CD4-positive, alpha-beta T cell treated with Interleukin-6 at 100 ng/mL for 8 hours (primary cell): ENCODE measurements at places on chromosomes 5 and 9.

DNA sequence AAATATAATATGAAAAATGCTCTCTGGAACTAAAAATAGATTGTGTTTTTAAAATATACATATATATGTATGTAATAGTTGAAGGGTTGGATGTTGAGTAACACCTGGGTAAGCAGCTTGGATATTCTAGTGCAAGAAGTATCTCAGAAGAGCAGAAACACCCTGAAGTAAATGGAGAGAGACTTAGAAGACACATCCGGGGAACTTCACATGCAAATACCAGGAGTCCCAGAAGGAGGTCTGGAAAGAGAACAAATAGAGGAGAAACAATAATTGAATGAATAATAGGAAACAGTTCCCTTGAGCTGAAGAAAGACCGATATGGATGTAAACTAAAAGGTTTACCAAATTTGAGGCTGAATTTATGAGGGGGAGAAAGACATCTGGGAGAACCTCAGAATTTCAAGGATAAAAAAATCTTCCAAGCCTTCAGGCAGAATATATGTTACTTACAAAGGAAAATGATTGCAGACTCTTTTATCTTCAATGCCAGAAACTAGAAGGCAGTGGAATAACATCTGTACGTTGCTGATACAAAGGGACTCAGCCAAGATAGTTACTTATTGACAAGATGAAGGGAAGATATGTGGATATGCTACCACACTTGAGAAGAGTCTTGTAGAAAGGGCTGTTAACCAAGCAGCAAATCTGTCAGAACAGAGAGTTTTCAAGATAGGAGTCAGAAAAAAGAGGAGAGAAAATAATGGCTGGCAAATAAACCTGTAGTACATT, 42.7 kb downstream of the HSDL2 start:
- no peak for DNase-seq

- DNase-seq: no peak
Measured at GRCh38 chr5:34854459-34855174, 15.7 kb downstream of the TTC23L start.

GRCh38 chr9:86304236-86304730, 21.9 kb upstream of the ISCA1 start:
- no peak for DNase-seq

GRCh38 chr9:98009936-98010335, 26.8 kb downstream of the ANP32B start:
- DNase-seq: no peak

GRCh38 chr5:150658121-150658520, 2.9 kb upstream of the MYOZ3 start:
- no peak for DNase-seq

DNA sequence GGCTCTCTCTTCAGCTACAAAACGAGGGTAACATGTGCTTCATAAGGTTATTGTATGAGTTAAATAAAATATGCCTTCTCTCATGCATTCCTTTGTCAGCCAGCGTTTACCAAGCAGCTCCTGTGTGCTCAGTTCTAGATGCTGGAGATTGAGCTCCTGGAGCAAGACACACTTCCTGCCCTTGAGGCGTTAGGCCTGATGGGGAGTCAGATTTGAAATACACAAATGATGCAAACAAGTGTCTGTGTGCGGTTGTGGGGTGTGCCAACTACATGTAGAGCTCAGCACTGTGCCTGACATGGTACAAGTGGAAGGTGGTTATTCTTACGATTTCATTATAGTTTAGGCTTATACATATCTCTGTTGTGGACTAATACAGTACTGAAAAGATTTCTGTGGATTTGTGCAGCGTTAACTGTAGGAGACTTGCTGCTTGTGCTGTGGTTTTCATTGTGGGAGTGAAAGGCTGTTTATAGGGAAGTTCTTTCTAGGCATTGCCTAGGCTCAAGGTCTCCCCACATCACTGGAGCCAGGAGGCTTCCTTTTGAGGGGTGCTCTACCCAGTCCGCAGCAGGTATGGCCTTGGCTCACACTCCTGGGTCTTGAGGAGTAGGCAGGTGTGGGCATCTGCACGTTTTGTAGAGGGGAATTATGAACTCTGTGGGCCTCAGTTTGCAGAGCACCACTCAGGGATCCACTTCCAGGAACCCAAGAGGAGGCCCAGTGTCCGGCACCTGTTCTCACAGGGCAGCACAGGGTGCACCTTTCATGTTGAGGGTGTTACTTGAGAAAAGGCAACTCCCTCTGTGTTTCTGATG, 39.8 kb upstream of the ANGPTL2 start:
- no peak for DNase-seq

- DNase-seq: no peak
Measured at GRCh38 chr5:137344723-137345322, 154.3 kb downstream of the SPOCK1 start.

DNA sequence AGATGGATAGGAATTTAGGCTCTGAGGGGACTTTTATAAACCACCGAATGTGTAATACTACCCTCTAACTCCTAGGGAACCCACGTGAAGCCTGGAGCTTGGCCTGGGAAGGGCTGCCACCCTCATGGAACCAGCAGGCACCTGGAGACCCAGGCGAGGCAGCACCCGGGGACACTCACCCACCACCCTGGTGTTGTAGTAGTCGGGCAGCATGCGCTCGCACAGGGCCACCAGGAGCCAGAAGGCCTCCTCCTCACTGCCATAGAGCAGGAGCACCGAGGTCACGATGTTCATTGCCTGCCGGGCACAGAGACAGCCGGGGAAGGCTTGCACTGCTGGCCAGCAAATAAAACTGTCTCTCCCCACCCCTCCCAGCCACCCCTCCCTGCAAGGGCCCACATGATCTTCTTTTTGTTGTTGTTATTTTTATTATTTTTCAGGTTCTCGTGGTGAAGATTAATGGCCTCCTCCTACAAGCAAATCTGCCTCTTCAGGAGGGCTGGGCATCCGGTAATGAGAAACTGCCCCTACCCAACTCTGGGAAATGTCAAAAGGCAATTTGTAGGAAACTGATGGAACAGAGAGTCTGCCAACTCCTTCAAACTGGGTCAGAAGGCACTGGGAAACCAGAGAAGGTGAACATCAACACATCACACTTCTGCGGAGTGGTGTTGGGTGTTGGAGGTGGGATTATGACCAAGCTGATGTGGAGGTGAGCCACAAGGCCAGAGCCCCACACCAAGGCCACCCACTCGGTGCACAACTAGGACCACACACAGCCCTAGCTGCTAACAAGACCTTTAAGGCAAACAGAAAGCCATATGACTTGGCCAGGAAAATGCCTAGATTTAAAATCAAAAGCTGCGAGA, 17.4 kb upstream of the MRNIP start:
- no peak for DNase-seq

DNA sequence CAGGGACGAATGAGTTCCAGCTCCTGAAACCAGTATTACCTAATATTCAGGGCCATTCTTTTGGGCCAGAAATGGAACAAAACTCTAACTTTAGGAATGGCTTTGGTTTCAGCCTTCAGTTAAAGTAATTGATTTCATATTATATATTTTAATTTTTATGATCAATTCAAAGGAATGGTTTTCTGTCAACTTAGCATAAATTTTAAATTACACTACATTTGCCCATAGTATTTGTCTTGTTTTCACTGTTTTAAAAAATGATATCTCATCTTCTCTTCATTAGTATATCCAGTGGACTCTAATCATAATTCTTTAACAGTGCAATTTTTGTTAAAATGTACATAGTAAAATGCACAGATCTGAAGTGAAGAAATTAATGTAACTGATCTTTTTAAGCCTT, 1.9 kb upstream of the PCDHB16 start:
- DNase-seq: no peak

- DNase-seq: no peak
Measured at GRCh38 chr5:118722122-118723020, 266.0 kb downstream of the DTWD2 start.

DNA sequence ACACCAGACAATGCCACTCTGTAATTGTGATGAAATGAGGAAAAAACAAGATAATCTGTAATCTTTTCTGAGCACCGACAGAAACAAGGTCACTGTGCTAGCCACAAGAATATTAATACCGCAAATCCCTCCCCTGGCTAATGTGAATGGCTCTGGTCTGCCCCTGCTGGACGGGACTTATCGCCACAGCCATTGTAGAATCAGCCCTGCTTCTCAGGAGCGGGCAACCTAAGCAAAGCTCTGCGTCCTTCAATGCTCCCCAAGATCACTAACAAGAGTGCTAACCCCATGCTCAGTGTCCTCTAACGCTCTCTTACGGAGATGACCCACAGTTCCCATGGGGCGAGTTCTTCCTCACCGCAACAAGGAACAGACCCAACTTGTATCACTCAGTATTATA, 42.7 kb downstream of the OR2V1 start:
- DNase-seq: no peak

DNA sequence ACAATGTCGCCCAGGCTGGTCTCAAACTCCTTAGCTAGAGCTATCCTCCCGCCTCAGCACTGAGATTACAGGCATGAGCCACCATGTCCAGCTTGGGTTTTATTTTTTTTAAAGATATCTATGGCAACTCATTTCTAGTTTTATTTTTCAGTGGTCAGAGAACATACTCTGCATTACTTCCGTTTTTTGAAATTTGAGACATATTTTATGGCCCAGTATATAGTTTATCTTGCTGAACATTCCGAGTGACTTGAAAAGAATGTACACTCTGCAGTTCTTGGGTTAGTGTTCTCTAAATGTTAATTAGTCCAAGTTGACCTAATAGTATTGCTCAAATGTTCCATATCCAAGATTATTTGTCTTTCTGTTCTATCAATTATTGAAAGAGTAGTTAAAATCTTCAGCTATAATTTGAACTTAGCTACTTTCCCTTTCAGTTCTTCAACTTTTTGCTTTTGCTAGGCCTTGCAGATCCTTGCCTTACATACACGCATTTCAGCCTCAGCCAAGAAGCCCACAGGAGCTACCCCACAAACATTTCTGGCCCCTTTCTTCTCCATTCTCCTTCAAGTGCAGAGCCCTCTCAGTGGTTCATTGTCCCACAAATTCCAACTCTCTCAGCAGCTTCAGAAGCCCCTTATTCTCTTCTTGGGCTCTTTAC, 22.3 kb upstream of the SNAPC3 start:
- no peak for DNase-seq

DNA sequence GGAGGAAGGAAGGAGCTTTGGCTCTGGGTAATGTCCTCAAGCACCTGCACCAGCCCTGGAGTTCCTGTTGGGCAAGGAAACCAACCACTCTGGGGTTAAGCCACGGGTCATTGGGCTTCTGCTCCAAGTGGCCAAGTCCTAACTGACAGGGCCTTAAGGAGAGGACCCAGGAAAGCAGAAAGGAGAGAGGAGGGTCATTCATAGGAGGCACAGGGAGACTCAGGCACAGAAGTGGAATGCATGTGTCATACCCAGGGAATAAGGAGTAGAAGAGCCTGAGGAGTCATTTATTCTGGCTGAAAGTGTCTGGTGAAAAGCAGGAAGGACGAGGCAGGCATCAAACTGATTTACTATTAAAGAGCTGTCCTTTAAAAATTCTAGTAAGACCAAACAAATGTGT, 129.2 kb downstream of the DMRT2 start:
- no peak for DNase-seq

GRCh38 chr5:1503241-1504068, 20.3 kb downstream of the LPCAT1 start:
- DNase-seq: no peak

- DNase-seq: no peak
Measured at GRCh38 chr5:36156121-36156601, 4.2 kb downstream of the SKP2 start.

- DNase-seq: no peak
Measured at GRCh38 chr5:21774801-21775200, 1078.3 kb downstream of the CDH12 start.

- no peak for DNase-seq
Measured at GRCh38 chr9:127570533-127571111, 41.5 kb upstream of the STXBP1 start.

GRCh38 chr5:133524666-133525065, 87.7 kb downstream of the FSTL4 start:
- no peak for DNase-seq
